ENCODE measurements at places on chromosomes 13 and 19.
A peak's percentile ranks its signal among the peaks of the same experiment; 100 is the strongest.

- no peak for DNase-seq
Measured at GRCh38 chr19:55284405-55285058, 735 bp downstream of the BRSK1 start.

- DNase-seq: no peak
Measured at GRCh38 chr19:39070888-39071287, 13.3 kb upstream of the ACP7 start.

DNA sequence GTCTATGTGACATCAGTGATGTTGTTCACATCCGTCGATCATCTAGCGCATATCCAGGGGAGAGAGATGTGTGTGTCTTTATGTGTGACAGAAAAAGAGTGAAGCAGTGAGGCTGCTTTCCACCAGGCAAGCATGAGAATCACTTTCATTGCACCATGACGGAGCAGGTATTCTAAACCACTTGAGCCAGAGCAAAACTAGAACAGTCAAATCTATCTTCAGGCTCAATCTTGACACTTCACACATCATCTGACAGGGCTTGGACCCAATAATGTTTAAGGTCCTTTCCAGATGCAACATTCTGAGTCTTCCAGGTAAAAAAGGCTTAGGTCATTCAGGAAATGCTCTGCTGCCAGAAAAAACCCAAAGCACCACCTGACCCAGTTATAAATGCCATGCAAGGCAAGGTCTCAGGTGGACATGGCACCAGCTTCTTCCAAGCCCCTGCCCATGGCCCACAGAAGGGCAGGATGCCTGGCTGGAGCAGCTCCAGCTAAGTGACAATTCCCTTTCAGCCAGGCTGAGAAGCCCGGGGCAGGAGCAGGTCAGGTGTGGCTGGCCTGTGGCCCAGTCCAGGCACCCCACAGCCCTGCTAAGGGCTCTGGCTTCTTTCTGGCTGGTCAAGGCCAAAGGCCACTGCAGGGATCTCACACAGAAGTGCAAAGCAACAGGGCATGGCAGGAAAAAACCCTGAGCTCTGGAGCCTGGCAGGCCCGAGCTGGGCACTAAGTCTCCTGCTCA is 5.0 kb downstream of the ELAVL1 start:
- DNase-seq: no peak

- peak; percentile 62 for DNase-seq
Measured at GRCh38 chr19:1279782-1280341, 4.5 kb downstream of the FAM174C start.

DNA sequence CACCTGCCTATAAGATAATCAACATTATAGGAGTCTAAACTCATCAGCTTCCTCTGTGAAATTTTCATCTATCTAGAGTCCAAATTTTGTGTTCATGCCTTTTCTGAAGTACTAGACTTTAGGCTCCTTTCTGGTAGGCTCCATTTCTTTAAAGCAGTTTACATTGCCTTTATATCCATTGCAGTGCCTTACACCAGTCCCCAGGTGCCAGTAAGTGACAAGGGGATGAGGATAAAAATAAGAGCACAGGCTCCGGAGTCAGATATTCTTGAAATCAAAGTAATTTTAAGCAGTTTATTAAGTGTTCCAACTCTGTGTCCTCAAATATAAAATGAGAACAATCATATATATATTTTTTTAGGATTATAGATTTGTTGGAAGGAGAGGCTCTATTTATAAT is 10.6 kb upstream of the CYSLTR2 start:
- no peak for DNase-seq

- DNase-seq: no peak
Measured at GRCh38 chr13:38444904-38445303, 95.3 kb downstream of the UFM1 start.

DNA sequence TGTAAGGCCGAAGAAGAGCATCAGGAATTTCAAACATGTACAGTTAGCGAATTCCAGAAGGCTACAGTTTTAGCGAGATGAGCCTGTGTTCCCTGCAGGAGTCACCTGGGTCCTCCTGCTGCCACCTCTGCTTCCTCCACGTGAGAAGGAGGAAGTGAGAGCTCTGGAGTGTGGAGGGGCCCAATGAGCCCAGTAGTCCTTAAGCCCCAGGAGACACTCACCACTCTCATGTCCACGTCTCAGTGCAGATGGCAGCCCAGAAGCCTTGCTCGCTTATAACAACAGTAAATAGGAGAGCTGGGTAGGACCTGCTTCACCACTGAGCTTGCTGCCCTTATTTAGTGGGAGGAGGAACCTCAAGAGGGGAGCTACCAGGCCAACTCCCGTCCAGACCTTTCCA is 44.3 kb downstream of the SERP2 start:
- no peak for DNase-seq

GRCh38 chr19:6790194-6791128 is 18.0 kb downstream of the VAV1 start:
- no peak for DNase-seq

DNA sequence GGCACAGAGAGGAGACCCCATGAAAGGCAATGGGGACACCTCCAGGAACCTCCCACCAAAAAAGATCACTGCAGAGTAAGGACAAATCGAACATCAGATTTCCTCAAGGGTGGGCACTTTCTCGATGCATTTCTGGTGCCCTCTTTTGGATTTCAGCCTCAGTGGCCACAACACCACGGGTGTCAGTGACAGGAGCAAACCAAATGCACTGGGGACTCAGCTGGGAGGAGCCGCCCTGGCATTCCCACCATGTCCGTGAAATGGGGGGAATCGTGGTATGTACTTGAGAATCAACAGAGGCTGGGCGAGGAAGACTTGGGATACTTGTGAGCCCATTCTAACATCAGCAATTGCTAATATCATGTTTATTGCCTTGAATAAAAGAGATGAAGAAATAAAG is 16.3 kb downstream of the FAM187B start:
- DNase-seq: no peak

DNA sequence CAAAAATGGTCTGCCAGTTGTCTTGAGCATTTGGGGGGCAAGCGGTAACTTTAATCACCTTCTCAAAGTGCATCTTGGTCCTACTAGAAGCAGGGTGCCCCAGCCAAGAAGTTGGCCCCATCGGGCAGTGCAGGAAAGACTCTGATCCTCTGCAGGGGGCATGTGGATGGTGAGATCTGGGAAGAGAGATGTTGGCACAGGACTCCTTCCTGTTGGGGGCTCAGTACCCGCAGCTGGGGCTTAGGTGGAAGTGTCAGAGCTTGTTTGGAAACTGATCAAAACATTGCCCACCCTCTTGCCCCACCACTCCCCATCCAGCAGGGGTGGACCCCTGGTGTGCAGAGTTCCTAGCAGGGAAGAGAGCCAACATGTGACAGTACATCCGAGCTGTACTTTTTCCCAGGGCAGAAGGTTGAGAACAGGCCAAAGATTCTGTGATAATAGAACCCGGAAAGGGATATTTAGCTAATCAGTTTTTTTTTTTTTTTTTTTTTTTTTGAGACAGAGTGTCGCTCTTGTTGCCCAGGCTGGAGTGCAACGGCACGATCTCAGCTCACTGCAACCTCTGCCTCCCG is 8.8 kb downstream of the RRAS start:
- DNase-seq: no peak

- DNase-seq: no peak
Measured at GRCh38 chr19:13778398-13778797, 4.1 kb downstream of the C19orf53 start.

- DNase-seq: no peak
Measured at GRCh38 chr19:38424272-38424671, 1.7 kb downstream of the RASGRP4 start.

GRCh38 chr19:16146112-16146511 is 2.6 kb downstream of the HSH2D start:
- no peak for DNase-seq

GRCh38 chr19:18507727-18508440 is 14.0 kb downstream of the ELL start:
- no peak for DNase-seq

- no peak for DNase-seq
Measured at GRCh38 chr13:58429917-58430316, 798.4 kb downstream of the PCDH17 start.

GRCh38 chr13:39345982-39346381 is 257.0 kb downstream of the LHFPL6 start:
- DNase-seq: no peak

DNA sequence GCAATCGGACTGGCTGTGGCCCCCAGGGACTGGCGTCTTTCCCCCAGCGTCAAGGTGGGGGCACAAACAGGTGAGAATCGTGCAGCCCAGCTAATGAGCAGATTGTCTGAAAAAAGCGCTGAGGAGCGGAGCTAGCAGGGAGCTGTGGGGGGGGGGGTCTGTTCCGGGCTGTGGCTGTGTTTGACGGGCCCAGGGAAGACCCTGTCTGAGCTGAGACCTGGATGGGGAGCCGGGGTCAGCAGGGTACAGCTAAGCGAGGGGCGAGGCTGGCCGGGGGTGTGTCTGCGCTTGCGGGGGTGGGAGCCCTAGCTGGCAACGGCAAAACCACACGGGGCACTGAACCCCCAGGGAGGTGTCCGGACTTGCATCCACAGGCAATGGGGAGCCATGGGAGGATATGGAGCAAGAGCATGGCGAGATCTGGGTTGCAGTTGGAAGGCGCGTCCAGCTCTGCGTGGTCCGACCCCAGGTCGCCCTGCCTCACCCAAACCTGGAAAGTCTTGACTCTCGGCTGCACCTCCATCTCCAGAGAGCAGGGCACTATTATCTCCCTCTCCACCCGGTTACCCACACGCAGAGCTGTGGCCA is 4.6 kb downstream of the LINGO3 start:
- no peak for DNase-seq

- DNase-seq: no peak
Measured at GRCh38 chr13:87889254-87889653, 218.1 kb downstream of the SLITRK5 start.

DNA sequence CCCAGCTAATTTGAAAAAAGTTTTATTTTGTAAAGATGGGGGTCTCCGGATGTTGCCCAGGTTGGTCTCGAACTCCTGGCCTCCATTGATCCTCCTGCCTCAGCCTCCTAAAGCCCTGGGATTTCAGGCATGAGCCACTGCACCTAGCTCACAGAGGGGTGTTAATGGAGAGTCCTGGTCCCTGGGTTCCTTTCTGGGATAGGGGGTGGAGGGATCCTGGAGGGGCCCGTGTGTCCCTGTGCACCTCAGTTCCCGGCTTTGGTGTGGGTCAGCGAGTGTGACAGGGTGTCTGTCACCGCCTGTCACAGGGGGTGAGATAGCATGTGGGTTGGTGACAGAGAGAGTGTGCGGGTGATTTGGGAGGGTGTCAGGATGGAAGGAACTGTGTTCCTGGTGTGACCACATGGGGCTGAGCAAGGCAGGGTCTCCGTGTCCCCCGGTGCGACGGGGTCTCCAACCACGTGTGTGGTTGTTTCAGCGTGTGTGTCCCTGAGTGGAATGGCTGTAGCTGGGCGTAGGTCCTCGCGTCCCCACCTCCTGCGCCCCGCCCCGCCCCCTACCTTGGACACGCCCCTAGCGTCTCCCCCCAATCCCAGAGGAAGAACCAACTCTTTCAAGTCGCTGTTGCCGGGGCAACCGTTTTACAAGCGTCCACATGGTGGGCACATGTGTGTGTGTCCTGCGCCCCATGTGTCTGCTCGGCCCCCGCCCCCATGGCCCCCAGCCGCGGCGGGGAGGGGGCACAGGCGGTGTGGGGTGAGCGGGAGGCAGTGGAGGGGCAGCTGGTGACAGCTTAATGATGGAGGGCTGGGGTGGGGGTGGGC is 2.9 kb upstream of the NRTN start:
- DNase-seq: no peak

- DNase-seq: no peak
Measured at GRCh38 chr13:78054157-78054556, 135.5 kb upstream of the EDNRB start.

GRCh38 chr13:44385401-44385800 is 11.8 kb downstream of the SERP2 start:
- DNase-seq: no peak

Data from Jurkat, Clone E6-1 (cell line).